CD8-positive, alpha-beta memory T cell (primary cell): ENCODE measurements at places on chromosomes 1 and 21. TPM values are rescaled to one million over a fixed set of nuclear protein-coding genes. Genes with fewer than 3 reads are reported as not detected.

DNA sequence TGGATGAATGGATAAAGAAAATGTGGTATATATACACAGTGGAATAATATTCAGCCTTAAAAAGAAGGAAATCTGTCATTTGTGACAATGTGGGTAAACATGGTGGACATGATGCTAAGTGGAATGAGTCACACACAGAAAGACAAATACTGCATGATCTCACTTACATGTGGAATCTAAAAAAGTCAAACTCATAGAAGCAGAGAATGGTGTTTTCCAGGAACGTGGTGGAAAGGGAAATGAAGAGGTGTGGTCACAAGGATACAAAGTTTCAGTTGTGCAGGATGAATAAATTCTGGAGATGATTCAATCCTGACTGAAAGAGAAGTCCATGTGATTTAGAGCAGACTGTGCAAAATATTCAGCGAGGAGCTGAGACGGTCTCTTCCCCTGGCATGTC lies 56.6 kb downstream of the RYR2 start:
- H3K27ac ChIP-seq, result no peak overlapping the region
- H3K4me1 ChIP-seq, result no peaks in the 10 kb centered on the region
- no peak overlapping the region for H3K4me3 ChIP-seq

DNA sequence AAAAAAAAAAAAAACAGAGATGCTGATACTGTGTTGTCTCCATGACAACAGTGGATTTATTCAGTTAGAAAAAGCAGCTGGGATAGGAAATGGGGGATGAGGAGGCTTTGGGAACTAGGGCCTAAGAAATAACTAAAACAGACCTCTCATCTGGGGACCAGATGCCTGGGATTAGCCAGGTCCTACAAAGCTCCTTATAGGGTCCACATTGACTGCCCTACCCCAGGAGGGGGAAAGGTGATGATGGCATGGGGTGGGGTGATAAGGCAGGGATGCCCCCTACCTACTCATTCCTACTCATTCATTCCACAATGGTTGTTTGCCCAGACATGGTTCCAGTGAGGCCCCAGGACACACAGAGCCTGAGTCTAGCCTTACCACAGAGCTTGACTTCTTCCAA lies 131.2 kb downstream of the PLXNA2 start:
- H3K4me1 ChIP-seq, result no peaks in the 10 kb centered on the region
- DNase-seq, result no peak
- H3K36me3 ChIP-seq, result no peaks in the 10 kb centered on the region
- peaks cover 5% of the 10 kb centered on the region for H3K27me3 ChIP-seq

GRCh38 chr1:172929006-172929405 lies 121.7 kb downstream of the TNFSF18 start:
- peaks cover 4% of the 10 kb centered on the region for H3K4me1 ChIP-seq
- H3K4me3 ChIP-seq, result no peak overlapping the region
- no peaks in the 10 kb centered on the region for H3K36me3 ChIP-seq
- H3K27me3 ChIP-seq, result no peaks in the 10 kb centered on the region

The FCRL1 gene
- not detected for total RNA-seq

- H3K27me3 ChIP-seq, result no peaks in the 10 kb centered on the region
- H3K36me3 ChIP-seq, result no peaks in the 10 kb centered on the region
- no peak for DNase-seq
Measured at GRCh38 chr1:94143173-94143808, 22.3 kb upstream of the ABCA4 start.

The LMOD1 gene
- total RNA-seq, result not detected

DNA sequence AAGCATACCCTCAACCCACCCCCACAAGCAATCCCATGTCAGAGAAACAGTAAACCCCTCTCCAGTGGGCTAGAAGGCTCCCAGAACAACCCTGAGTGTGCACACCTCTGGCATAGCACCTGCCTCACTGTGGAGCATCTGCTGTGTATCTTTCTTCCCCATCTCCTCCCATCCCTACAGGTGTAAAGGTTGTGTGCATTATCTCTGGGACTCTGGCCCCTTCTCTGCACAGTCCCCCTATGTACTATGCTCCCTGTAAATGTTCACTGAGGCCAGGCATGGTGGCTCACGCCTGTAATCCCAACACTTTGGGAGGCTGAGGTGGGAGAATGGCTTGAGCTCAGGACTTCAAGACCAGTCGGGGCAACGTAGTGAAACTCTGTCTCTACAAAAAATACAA lies 700 bp upstream of the CACNA1S start:
- H3K4me3 ChIP-seq, result no peak overlapping the region
- no peaks in the 10 kb centered on the region for H3K27me3 ChIP-seq
- peaks cover 8% of the 10 kb centered on the region for H3K4me1 ChIP-seq
- H3K36me3 ChIP-seq, result no peaks in the 10 kb centered on the region
- DNase-seq, result no peak

The MMEL1 gene
- total RNA-seq, result 0.44 TPM

The AMY1A gene
- total RNA-seq, result not detected

The AKR7A3 gene
- total RNA-seq, result 0.29 TPM

The BRDT gene
- total RNA-seq, result not detected

DNA sequence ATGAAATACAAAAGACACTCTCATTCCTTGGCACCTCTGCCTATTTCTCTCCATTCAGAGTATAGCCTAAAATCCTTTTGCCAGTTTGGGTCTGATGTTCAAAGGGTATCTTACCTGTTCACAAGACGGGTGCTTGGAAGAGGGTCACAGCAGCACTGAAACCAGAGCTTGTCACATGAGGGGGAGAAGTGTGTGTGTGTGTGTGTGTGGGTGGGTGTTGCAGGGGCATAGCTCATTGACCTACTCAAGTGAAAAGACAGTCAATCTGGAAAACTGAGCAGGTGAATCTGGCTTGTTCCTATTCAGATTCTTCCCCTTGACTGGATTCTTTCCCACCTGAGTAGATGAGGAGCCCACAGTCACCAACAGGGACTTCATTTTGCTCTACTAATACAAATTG lies 63.9 kb downstream of the KCTD3 start:
- H3K4me3 ChIP-seq, result no peak overlapping the region
- no peaks in the 10 kb centered on the region for H3K36me3 ChIP-seq
- no peak for DNase-seq
- H3K27me3 ChIP-seq, result no peaks in the 10 kb centered on the region
- no peak overlapping the region for H3K27ac ChIP-seq

DNA sequence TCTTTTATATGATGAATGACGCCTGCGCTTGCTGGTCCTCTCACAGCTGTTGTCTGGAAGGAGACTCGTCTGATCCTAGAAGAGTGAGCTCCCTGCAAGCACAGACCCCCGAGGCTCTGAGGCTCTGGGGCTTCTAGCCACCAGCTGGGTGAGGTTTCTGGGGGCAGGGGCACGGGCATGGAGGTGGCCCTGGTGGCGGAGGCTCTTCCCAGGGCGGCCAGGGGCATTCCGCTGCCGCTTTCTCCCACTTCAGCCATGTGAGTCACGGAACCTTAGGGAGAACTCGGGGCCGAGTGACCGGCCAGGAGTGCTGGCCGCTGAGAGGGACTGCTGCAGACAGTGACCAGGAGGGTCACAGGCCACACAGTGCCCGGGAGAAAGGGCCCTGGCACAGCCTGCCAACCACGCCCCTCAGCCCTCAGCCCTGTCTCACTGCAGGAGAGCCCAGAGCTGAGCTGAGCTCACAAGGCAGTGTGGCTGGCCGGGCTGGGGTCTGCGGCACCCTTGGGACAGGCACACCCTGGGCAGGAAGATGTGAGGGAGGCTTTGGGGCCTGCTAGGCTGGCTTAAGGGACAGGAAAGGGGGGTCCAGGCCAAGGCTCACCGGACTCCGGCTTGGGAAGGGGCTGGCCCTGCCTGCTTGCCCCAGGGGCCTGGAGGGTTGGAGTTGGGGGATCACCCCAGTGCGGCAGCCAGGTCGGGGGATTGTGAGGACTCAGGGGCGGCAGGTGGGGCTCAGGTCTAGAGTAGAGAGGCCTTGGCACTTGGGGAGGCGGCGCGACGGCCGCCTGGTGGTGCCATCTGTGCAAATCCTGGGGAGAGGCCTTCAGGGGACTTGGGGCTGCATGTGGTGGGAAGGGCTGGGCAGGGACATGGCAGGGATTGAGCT lies 35.7 kb downstream of the MORN1 start:
- H3K36me3 ChIP-seq, result no peaks in the 10 kb centered on the region
- H3K4me3 ChIP-seq, result no peak overlapping the region
- peak; percentile 30 for DNase-seq
- H3K27ac ChIP-seq, result no peak overlapping the region
- no peaks in the 10 kb centered on the region for H3K4me1 ChIP-seq
- H3K27me3 ChIP-seq, result no peaks in the 10 kb centered on the region

DNA sequence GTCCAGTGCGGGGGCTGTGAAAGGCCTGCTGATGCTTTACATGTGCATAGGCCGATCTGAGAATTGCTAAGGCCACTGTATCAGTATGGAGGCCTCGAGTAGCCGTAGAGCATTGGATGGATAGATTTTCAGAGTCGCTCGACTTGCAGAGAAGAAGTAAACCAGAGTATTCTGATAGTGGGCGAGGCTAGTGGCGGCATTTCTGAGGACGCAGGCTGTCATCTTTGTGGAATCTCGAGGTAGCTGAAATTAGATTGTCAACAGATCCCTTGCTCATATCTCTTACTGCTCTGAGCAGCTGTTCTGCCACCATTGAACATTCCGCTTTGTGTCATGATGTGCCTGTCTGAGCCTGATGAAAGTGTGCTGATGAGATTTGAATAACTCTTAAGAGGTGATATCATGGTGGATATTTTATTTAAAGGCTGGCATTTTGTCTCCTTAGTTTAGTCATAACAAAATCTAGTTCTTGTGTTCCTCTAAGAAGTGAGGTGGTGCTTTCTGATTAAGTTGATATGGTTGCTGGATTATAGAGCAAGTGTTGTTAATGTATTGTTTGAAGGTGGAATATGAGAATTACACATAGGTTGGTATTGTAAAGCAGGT lies 1.5 kb downstream of the KIF1B start:
- peak overlapping the region; percentile 65 for H3K27ac ChIP-seq
- peaks cover 19% of the 10 kb centered on the region for H3K4me1 ChIP-seq
- H3K27me3 ChIP-seq, result no peaks in the 10 kb centered on the region
- H3K4me3 ChIP-seq, result peak overlapping the region; percentile 0
- H3K36me3 ChIP-seq, result no peaks in the 10 kb centered on the region

GRCh38 chr1:63693944-63694571 lies 79.8 kb upstream of the ROR1 start:
- H3K4me3 ChIP-seq, result no peak overlapping the region
- H3K27me3 ChIP-seq, result no peaks in the 10 kb centered on the region
- no peak overlapping the region for H3K27ac ChIP-seq
- no peak for DNase-seq

DNA sequence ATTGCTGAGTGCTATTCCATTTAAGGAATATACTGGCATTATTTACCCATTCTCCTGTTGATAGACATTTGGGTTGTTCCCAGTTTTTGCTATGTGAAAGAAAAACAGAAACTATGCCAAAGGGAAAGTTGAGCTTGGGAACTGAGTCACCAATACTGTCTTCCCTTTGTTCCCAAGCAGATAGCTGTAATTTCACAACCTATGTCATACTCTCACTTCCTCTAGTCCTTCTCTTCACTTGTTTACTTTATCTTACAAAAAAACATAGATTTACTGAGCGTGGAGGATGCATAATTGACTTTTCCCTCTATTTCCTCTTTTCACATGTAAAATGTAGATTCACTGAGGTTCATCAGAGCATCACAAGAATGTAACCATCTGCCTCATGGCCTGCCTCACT lies 32.4 kb upstream of the PGBD5 start:
- H3K36me3 ChIP-seq, result no peaks in the 10 kb centered on the region
- H3K4me3 ChIP-seq, result no peak overlapping the region

The TCHHL1 gene
- not detected for total RNA-seq

DNA sequence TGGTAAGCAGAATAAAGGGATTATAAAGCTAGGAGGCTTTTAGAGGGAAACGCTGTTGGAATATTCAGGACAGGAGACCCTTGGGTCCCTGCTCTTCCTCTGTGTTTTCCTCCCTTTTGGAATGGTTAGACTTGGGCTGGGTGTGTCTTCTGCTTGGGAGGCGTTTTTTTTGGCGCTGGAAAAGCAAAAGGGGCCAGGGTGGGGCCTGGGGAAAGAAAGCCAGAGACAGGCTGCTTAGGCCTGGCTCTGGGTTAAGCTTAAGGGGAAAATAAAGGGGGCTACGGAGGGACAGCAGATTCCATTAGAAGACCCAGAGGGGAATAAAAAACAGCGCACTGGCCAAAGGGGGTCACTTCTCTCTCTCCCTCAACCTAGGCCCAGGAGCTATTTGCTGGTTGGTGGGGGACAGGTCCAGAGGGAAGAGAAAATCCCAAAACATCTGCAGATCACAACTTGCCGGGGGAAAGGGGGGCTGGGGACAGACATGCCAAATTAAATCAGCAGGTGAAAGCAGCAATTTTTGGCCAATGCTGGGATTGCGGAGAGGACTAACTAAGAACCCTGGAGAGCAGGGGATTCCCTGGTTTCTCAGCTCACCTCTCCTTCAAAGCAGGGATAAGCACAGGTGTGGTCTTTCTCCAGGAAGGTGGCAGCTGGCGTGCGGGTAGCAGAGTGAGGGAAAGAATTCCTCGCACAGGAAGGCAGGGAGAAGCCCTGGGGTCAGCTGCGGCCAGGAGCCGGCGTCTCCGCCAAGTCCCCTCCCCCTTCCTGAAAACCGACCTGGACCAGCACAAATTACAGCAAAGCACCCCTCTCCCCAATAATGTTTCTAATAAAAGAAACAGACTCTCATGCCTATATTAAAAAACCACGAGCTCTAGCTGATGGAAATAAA lies 82.2 kb upstream of the AK4 start:
- H3K27ac ChIP-seq, result peak overlapping the region; percentile 71
- peak overlapping the region; percentile 61 for H3K4me3 ChIP-seq
- H3K4me1 ChIP-seq, result peaks cover 53% of the 10 kb centered on the region
- no peak for DNase-seq
- H3K27me3 ChIP-seq, result no peaks in the 10 kb centered on the region

DNA sequence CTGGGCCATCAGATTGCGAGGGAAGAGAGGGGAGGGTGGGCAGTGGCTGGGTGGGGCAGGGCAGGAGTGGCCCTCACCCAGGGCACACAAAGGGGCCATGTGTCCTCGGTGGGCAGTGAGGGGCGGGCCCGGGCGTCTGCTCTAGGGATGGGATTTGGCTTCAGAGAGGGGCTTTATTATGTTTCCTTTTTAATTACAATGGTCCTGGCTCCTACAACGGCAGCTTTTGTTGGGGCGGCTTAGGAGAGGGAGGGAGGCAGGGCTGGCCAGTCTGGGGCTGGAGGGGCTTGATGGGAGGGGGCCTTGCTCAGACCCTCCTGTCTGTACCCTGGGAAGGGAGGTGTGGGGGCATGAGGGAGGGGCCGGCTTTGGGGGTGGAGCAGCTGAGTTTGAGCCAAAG lies 102.8 kb upstream of the WNT4 start:
- H3K27ac ChIP-seq, result no peak overlapping the region

The TMPRSS15 gene
- total RNA-seq, result not detected
